Heart left ventricle (tissue), 16 donors: ENCODE measurements at places on chromosomes 6 and 20. TPM values are rescaled to one million over a fixed set of nuclear protein-coding genes. Genes with fewer than 3 reads are reported as not detected.

FAM229B gene
- 58.3 TPM for total RNA-seq

MAP1LC3A gene
- total RNA-seq = 89.8 TPM

KIAA1755 gene
- total RNA-seq = 5.2 TPM

RAD21L1 gene
- not detected for total RNA-seq

ULBP1 gene
- 0.52 TPM for total RNA-seq

SMOC2 gene
- total RNA-seq = 44.2 TPM

RAET1L gene
- not detected for total RNA-seq

CGA gene
- total RNA-seq = not detected

DNA sequence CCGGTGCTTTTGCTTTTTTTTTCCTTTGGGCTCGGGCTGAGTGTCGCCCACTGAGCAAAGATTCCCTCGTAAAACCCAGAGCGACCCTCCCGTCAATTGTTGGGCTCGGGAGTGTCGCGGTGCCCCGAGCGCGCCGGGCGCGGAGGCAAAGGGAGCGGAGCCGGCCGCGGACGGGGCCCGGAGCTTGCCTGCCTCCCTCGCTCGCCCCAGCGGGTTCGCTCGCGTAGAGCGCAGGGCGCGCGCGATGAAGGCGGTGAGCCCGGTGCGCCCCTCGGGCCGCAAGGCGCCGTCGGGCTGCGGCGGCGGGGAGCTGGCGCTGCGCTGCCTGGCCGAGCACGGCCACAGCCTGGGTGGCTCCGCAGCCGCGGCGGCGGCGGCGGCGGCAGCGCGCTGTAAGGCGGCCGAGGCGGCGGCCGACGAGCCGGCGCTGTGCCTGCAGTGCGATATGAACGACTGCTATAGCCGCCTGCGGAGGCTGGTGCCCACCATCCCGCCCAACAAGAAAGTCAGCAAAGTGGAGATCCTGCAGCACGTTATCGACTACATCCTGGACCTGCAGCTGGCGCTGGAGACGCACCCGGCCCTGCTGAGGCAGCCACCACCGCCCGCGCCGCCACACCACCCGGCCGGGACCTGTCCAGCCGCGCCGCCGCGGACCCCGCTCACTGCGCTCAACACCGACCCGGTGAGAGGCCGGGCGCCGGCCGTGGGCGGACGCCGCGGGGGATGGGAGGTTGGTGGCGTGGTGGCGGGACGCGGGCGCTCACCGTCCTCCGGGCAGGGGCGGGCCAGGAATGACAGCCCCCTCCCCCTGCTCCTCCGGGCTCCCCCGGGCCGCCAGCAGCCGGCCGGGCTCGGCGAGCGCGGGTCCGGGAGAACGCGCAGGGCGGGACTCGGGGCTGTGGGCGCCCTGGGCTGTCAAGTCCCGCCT is 606 bp downstream of the ID4 start:
- H3K4me1 ChIP-seq = peaks cover 8% of the 10 kb centered on the region
- H3K27ac ChIP-seq = peak overlapping the region; percentile 49
- peak; percentile 48 for DNase-seq
- no peaks in the 10 kb centered on the region for H3K36me3 ChIP-seq
- peak overlapping the region; percentile 75 for H3K4me3 ChIP-seq

- no peak overlapping the region for H3K4me3 ChIP-seq
- H3K27ac ChIP-seq = no peak overlapping the region
- H3K27me3 ChIP-seq = peaks cover 12% of the 10 kb centered on the region
- no peaks in the 10 kb centered on the region for H3K36me3 ChIP-seq
- no peak for DNase-seq
- H3K4me1 ChIP-seq = no peaks in the 10 kb centered on the region
Observed at GRCh38 chr6:12801141-12801540, 84.6 kb downstream of the PHACTR1 start.

- H3K27me3 ChIP-seq = no peaks in the 10 kb centered on the region
- no peak for DNase-seq
- no peak overlapping the region for H3K27ac ChIP-seq
- H3K36me3 ChIP-seq = no peaks in the 10 kb centered on the region
Observed at GRCh38 chr6:47344022-47344421, 34.3 kb upstream of the TNFRSF21 start.

DNA sequence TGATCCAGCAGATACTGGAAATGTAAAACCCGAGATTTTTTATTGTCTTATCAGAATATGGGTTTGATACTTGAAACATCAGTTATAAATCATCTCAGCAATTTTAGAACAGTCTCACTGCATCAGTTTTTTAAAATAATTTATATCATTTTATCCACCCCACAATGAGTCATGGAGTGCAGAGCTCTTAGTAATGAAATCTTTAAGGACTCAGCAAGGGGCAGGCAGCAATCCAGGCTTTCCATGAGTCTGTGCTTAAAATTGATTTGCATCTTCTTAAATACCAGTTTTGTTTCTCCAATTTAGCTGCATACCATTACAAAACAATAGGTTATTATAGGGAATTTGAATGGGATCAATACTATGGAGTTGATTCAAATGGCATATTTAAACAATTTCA is 832.3 kb downstream of the C6orf118 start:
- no peak for DNase-seq
- H3K27ac ChIP-seq = no peak overlapping the region
- H3K36me3 ChIP-seq = no peaks in the 10 kb centered on the region
- no peaks in the 10 kb centered on the region for H3K27me3 ChIP-seq
- no peak overlapping the region for H3K4me3 ChIP-seq

GRCh38 chr6:23027281-23027680 is 457.9 kb downstream of the HDGFL1 start:
- no peak overlapping the region for H3K27ac ChIP-seq
- no peaks in the 10 kb centered on the region for H3K27me3 ChIP-seq
- no peak overlapping the region for H3K4me3 ChIP-seq
- no peak for DNase-seq
- no peaks in the 10 kb centered on the region for H3K4me1 ChIP-seq

GRCh38 chr20:3797592-3798372 is 1.7 kb downstream of the CDC25B start:
- no peak overlapping the region for H3K27ac ChIP-seq
- H3K27me3 ChIP-seq = no peaks in the 10 kb centered on the region
- peak overlapping the region; percentile 88 for H3K4me3 ChIP-seq
- no peak for DNase-seq

DNA sequence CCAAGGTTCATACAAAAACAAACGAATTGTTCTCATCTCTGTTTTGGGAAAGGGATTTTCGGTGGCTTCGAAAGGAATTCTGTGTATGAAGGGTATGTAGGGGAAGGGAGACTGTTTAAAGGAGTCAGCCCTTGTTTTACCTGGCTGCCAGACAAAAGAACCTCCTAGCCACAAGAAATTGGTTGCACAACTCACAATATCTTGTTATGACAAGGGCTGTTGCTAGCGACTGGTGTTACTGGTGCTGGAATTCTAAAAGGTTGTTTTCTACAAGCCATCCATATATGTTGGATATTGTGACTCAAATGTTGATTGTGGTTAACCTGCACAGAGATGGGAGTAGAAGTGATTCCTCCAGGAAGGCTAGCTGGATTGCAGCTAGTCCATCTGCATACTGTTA is 34.6 kb upstream of the CITED2 start:
- no peak overlapping the region for H3K27ac ChIP-seq
- H3K4me1 ChIP-seq = no peaks in the 10 kb centered on the region
- no peak for DNase-seq
- no peaks in the 10 kb centered on the region for H3K36me3 ChIP-seq
- no peaks in the 10 kb centered on the region for H3K27me3 ChIP-seq

GRCh38 chr6:153662982-153663381 is 376.1 kb upstream of the OPRM1 start:
- no peak overlapping the region for H3K27ac ChIP-seq
- H3K36me3 ChIP-seq = no peaks in the 10 kb centered on the region

GRCh38 chr6:33691456-33692077 is 19.9 kb downstream of the UQCC2 start:
- DNase-seq = no peak
- H3K27ac ChIP-seq = peak overlapping the region; percentile 87
- no peak overlapping the region for H3K4me3 ChIP-seq
- no peaks in the 10 kb centered on the region for H3K27me3 ChIP-seq

DNA sequence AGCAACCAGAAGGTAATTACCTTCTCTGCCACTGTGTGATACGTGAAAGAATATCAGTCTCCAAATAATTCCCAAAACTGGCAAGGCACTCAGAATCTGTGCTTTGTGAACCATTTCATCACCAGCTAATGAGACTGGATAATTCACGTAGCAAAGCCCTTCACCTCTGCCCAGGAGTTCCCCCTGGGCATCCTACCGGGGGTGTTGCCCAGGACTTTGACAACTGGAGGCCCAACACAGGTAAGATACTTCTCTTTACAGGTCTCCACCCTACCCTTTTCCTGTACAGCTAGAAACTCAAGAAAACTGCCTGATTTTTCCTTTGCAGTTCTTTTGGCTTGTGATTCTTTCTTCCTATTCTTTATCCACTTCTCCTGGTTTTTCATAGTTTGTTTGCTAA is 2.7 kb upstream of the CD24 start:
- no peak for DNase-seq
- H3K27me3 ChIP-seq = peaks cover 51% of the 10 kb centered on the region
- H3K36me3 ChIP-seq = no peaks in the 10 kb centered on the region
- no peak overlapping the region for H3K4me3 ChIP-seq
- no peaks in the 10 kb centered on the region for H3K4me1 ChIP-seq

DNA sequence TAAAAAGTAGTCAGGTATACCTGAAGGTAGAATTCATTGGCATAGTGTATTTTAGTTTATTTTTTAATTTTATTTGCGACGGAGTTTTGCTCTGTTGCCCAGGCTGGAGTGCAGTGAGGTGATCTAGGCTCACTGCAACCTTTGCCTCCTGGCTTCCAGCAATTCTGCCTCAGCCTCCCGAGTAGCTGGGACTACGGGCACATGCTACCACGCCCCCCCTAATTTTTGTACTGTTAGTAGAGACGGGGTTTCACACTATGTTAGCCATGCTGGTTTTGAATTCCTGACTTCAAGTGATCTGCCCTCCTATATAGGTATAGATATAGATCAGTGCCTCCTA is 102.8 kb upstream of the PRSS16 start:
- H3K4me3 ChIP-seq = no peak overlapping the region
- H3K27ac ChIP-seq = peak overlapping the region; percentile 98
- H3K4me1 ChIP-seq = peaks cover 16% of the 10 kb centered on the region
- DNase-seq = no peak
- no peaks in the 10 kb centered on the region for H3K36me3 ChIP-seq
- H3K27me3 ChIP-seq = no peaks in the 10 kb centered on the region

DNA sequence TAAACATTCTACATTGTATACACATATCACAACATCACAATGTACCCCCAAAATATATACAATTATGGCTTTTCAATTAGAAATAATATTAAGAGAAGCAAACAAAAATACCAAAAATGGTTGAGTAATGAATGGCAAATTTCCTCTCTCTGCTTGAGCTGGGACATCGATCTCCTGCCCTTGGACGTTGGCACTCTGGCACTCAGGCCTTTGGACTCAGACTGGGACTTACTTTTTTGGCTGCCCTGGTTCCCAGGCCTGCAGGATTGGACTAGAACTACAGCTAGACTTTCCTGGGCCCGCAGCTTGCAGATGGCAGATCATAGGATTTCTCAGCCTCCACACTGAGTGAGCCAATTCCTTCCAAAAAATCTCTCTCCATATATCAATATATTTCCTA is 52.9 kb upstream of the KCNK16 start:
- H3K4me3 ChIP-seq = no peak overlapping the region
- no peaks in the 10 kb centered on the region for H3K4me1 ChIP-seq
- DNase-seq = no peak
- H3K27ac ChIP-seq = no peak overlapping the region
- H3K36me3 ChIP-seq = no peaks in the 10 kb centered on the region
- H3K27me3 ChIP-seq = no peaks in the 10 kb centered on the region

GRCh38 chr6:56263596-56264315 is 16.4 kb upstream of the COL21A1 start:
- H3K4me1 ChIP-seq = no peaks in the 10 kb centered on the region
- DNase-seq = no peak
- H3K27ac ChIP-seq = no peak overlapping the region
- H3K4me3 ChIP-seq = no peak overlapping the region
- no peaks in the 10 kb centered on the region for H3K36me3 ChIP-seq

DNA sequence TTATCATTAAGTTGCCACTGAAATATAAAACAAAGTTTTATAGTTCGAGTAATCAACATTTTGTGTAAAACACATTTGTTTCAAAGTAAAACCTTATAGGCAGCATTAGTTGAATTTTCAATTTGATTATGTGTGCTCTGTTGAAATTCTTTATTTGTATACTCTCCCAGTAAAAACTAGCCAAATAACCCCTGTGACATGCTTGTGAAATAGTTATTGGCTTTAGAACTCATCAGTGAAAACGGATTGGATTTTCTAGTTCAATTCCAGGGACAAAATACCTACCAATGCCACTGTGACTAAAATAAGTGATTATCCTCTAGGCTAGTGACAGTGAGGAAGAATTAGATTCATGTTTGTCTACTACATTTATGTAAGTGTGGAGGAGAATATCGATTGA is 212.9 kb downstream of the TMEM200A start:
- H3K27ac ChIP-seq = no peak overlapping the region
- no peaks in the 10 kb centered on the region for H3K4me1 ChIP-seq
- H3K4me3 ChIP-seq = no peak overlapping the region
- no peak for DNase-seq
